ENCODE measurements at places on chromosomes 7 and 10.

- peak; percentile 35 for DNase-seq
Observed at GRCh38 chr7:41911792-41912191, 208.9 kb upstream of the INHBA start.

DNA sequence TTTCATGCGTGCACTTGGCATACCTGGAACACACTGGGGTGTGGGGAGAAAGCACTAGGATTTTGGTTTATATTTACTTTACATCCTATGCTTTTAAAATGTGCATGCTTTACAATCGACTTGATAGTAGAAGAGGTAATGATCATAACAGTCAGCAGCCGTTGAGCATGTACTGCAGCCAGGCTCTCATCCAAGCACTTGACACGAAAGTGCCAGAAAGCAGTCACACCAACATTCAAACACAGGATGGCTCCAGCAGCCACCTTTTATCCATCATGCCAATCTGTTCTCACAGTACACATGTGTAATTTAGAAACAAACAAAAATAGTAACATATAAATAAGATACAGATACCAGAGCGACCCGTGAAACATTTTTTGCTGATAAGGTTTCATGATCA is 1.2 kb upstream of the FAM241B start:
- DNase-seq: no peak

DNA sequence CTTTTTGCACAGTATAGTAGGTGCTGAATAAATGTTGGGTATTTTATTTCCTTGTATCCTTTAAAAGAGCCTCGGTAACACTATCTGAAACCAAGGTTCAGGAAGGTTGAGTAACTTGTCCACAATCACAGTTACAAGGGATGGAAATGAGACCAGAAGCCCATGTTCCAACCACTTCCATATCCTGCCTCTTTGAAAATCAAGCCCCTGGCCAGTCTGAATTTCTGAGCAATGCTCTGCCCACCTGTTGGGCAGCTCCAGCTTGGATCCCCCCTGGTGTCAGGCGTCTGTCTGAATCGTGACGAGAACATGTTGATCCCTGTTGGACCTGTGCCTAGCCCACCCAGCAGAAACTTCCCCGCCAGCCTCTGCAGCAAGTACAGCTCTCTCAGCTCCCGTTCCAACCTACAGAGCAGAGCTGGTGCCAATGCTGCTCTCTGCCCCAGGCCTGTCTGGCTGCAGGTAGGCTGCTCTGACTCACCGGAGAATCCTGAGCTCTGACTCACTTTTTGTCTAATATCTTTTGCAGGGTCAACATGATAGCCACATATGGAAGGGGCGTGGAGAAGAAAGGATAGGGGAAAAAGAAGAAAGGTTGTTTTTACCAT is 595.5 kb downstream of the INHBA start:
- peak; percentile 99 for DNase-seq

- DNase-seq: no peak
Observed at GRCh38 chr10:646118-646524, 43.3 kb downstream of the DIP2C start.

- no peak for DNase-seq
Observed at GRCh38 chr7:128938544-128939074, 882 bp downstream of the IRF5 start.

DNA sequence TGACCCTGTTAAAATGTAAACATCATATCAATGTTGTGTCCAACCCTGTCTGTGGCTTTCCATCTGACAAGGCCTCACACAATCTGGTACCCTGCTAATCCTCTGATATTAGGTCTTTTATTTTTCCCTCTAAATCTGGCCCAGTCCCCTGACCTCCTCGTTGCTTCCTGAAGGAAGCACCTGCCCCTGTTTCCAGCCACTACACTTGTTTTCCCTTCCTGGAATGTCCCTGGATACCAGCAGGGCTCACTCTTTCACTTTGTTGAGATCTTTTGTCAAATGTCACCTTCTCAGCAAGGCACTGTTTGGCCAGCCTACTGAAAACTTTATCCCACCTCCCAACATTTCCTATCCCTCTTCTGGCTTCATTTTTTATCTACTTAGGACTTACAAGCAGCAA is 2.1 kb downstream of the SAMD9L start:
- DNase-seq: no peak

GRCh38 chr10:110546499-110547110 is 20.9 kb upstream of the SMC3 start:
- no peak for DNase-seq

GRCh38 chr7:57427594-57427993 is 22.4 kb upstream of the ZNF716 start:
- no peak for DNase-seq

- peak; percentile 81 for DNase-seq
Observed at GRCh38 chr10:93376372-93377293, 105.5 kb downstream of the MYOF start.

DNA sequence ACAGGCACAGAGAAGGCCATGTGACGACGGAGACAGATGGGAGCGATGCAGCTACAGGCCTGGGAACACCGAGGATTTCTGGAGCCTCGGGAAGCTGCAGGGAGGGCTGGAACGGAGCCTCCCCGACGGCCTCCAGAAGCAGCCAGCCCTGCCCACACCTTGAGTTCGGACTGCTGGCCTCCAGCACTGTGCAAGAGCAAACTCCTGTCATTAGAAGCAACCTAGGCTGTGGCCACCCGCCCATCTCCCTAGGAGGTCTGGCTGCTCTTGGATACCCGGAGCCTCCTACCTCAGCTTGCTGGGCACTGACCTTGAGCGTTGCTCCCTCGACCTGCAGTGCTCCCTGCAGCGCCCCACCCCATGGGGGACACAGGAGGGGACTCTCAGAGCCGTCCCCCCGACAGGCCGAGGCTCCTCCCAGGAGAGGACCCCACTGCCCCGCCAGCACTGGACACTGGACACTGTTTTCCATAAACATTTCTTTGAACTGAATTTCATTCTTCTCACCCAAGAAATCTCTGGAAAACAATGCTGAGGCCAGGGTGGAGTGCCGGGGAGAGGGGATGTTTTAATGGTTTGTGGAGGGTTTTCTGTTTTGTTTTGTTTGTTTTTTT is 22.5 kb upstream of the TNRC18 start:
- DNase-seq: no peak

DNA sequence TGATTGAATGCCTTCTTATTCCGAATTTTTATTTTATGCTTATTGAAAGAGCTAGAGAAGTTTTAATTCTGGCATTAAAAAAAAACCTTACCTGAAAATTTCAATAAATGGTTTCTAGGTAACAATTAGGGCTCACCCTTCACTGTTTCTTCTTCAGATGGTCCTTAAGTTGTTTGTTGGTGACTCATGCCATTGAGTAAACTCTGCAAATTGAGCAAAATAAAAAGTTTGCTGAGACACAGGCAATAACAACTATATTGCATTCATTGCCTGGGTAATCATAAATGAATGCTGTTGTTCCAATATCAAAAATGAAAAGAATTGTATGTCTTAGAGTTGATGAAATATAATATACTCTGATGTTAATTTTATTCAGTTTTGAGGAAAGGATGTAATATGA is 300.3 kb downstream of the CDK14 start:
- DNase-seq: no peak

DNA sequence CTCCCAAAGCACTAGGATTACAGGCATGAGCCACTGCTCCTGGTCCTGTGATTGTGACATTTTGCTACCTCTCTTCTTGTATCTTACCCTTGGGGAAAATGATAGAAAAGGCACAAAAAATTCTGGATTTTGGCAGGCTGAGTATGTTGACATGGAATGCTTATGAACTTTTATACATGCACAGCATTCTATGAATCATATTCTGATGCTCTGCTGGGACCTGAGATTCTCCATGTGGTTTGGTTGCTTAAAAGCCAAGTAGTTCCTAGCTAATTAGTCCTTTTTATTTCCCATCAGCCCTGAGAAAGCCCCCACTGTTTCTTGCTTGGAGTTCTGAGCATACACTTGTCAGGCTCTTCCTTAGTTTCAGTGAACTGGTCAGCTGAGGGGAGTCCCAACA is 8.3 kb upstream of the KAZALD1 start:
- DNase-seq: no peak

GRCh38 chr10:57336341-57336740 is 931.4 kb downstream of the IPMK start:
- DNase-seq: no peak

DNA sequence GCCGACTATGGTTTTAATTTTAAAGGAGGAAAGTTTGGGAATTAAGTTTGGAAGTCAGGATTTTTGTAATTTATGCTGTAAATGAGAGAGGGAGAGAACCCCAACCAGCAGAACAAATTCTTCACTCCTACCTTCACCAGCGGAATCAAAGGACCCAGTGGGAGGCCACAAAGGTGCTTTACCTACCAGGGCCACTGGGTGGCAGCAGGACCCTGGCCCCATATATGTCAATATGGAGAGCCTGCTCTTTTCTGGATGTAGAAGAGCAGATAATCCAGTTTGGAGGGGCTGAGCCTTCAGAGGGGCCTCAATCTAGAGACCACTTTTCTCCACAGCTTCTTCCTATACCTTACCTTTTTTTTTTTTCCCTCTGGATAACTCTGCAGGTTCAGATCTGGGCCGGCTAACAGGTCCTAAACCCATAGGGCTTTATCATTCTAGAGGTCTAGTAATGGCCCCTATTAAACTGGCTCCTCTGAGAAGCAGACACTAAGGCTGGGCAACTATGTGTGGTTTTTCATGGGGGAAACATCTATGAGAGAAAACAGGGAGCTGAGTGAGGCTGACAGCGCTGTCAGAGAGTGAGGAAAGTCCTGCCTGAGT is 8.5 kb upstream of the SCD start:
- peak; percentile 42 for DNase-seq

DNA sequence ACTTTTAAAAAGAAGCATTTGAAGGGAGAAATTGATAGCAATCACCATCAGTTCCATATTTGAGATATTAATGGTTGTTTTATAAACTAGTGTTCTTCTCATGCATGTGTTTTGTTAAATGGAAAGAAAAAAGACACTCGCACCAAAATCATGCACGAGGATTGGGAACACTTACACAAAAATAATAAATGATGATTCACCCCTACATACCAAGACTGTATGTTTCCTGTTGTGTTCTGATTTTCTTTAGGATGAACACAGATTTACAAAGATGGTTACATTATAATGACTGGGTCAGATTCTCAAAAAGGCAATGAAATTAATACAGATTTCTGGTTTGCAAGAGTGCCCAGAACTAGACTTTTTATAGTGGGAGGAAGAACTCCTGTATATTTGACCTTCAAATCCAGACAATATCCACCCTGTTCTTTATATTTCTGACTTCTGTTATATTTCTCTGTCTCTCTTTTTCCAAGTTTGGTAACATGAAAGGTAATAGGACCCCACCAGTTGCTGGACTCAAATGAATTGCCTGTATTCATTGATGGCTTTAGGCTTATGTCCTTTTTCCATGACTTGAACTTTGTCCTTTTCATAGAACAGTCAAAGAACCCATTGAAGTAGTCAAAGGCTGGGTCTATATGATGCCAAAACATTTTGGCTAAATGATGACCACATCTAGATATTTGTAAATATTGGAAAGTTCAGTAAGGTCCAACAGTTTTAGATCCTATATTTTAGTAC is 54.4 kb downstream of the SEMA3A start:
- DNase-seq: no peak

DNA sequence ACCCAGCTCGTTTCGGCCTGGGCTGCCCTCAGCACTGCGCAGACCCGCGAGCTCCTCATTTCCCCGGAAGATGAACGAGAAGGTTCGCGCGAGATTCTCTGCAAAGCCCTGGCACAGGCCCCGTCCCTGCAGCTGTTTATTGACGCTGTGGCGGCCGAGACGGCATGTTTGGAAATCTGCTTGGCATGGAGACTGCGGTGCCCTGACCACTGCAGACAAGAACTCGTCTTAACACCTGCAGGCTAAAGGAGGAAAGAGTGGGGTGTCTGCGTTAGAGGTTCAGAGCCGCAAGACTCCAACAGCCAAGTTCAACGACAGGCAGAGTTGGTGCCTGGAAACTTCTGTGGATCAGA is 125.6 kb downstream of the DNAJB6 start:
- no peak for DNase-seq
